ENCODE measurements at places on chromosomes 7 and 10.

GRCh38 chr10:1293636-1294435 is 237.7 kb downstream of the WDR37 start:
- DNase-seq: no peak

DNA sequence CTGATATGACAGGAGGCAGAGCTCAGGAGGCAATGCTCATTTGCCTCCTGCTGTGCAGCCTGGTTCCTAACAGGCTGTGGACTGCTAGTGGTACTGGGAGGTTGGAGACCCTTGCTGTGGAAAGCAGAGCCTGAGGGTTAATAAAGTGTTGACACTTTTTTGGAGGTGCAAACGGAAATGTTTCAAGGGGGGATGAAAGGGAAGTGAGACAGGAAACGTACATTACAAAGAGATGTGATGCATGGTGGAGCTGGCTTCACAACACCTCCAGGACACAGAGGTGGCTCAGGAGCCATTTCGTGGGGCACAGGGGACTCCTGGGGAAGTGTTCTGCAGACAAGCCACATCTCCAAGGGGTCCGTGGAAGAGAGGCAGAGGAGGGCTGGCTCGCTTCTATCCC is 137.6 kb upstream of the SVIL start:
- no peak for DNase-seq

DNA sequence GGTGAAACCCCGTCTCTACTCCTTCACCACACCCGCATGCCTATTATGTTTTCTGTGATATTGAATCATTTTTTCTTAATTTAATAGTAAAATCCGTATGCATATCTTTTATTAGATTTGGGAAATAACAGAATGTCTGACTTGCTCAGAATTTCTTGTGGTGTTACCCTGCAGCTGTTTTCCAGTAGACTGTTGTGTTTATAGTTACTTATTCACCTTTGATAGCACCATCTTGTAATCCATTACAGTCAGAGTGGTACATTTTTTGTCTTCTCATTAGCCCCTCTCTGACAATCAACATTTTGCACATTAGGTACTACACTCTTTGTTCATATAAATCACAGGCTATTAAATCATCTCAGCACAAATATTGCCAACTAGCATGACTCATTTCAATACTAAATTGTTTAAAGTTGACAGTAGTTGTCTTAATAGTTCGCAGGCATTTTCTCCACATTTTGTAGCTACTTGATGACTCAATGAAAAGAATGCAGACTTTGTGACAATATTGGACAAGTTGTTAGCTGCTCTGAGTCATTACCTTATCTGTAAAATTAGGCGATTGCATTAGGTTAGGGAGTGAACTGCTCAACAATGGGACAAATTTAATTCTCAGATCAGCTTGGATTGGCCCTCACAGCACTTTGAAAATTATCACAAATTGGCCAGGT is 17.8 kb upstream of the SLC16A12 start:
- no peak for DNase-seq

GRCh38 chr7:95473276-95473985 is 12.3 kb upstream of the ASB4 start:
- DNase-seq: no peak

DNA sequence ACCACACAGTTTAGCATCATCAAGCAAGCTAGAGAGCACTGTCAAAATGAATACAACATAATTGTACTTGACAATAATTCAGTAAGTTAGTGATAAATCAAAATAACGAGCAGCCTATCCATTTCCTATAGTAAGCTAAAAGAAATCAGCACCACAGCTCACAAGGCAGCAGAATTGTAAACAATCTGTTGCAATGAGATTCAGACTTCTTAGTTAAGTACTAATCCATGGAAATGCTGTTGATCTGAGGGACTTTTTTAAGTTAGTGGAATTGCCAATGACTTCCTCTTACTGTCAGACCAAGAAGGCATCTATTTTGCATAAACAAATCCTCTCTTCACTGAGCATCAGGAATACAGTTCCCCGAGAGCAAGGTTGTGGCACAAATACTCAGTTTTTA is 136.6 kb upstream of the CCDC6 start:
- no peak for DNase-seq

DNA sequence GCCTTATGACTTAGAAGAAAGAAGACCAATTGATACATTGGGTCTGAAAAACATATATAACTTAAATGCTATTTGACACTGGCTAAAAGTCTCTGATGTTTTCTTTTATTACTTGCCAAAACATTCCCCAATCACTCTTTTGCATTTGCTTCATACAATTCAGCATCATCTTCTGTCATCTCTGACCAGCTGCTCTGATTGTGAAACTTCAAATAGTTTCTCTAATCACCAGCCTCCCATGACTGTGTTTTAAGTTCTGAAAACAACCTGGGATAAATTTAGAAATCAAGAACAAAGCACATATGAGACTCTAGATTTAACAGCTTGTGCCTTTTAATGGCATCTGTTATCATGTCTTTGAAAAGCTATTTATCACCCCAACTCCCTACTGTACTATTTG is 208.4 kb upstream of the KCND2 start:
- no peak for DNase-seq

Measured in amygdala (tissue), 56 donors.